ENCODE measurements at places on chromosomes 1 and 21.

- no peak for DNase-seq
Measured at GRCh38 chr1:175033953-175034352, 10.7 kb upstream of the MRPS14 start.

DNA sequence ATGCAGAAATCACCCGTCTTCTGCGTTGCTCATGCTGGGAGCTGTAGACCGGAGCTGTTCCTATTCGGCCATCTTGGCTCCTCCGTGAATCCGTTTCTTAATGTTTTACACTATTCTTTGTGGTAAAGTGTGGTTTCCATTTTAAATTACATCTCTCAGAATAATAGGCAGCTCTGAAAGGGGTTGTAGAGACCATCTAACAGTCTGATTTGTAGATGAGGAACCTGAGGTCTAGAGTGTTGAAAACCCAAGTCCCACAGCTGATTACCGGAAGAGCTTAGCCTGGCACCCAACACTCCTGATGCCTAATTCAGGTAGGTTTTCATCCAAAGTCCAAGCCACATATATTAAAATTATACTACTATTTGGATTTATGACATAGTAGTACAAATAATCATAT lies 144.0 kb downstream of the LEPR start:
- DNase-seq: no peak

- DNase-seq: no peak
Measured at GRCh38 chr21:18521204-18521603, 117.6 kb upstream of the TMPRSS15 start.

DNA sequence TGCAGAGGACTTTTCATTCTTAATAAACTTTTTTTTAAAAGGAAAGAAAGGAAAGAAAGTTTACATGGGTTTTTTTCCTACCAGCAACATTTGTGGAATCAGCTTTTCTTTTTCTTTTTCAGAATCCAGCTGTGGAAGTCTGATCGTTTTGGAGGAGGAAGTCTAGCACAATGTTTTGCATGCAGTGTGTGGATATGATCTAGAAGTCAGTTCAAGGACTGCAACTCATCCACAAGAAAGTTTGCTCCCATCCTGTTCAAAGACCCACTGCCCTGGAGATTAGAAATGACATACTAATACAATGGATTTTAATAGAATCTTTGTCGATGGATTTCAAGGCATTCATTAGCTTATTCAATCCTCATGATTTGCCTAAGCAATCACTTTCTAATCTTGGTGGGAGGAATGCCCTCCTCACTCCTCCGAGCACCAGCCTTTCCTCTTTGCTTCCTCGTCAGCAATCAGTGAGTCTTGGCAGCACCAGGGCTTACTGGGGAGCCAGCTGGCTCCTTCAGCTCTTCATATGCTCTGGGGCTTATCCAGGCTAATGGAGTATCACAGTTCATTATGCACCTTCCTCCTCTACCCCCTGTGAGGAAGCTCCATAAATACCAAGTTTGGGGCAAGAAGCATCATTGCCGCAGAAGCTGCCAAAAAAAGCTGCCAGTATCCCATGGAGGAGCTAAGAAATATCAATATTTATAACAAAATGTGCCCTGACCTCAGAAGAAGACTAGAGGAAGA lies 392.3 kb upstream of the PKN2 start:
- DNase-seq: no peak

- no peak for DNase-seq
Measured at GRCh38 chr21:29637553-29637952, 302.2 kb downstream of the GRIK1 start.

Measured in MM.1S (cell line).